Stimulated activated CD4-positive, alpha-beta T cell treated with anti-CD3 and anti-CD28 coated beads, Interleukin-1b, Interleukin-23, amount 100 ng/mL, for 24 hours (primary cell): ENCODE measurements at places on chromosomes 3 and 15.

DNA sequence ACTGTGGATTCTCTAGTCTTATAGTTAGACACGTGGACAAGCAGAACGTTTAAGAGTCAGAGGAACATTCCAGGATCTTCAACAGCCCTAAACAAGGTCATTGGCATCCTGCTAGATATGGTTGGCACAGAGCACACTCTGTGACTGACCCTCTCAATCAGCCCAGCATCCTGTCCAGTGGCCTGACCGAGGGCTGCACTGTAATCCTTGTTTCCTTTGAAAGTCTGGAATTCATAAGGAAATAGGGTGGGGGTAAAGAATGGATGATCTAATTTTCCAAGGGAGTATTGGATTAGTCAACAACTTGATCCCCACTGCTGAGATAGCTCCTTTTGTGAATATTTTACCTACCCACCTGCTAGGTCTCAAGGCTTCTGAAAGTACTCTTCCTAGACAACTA, 94.5 kb upstream of the DLG1 start:
- no peak for DNase-seq

DNA sequence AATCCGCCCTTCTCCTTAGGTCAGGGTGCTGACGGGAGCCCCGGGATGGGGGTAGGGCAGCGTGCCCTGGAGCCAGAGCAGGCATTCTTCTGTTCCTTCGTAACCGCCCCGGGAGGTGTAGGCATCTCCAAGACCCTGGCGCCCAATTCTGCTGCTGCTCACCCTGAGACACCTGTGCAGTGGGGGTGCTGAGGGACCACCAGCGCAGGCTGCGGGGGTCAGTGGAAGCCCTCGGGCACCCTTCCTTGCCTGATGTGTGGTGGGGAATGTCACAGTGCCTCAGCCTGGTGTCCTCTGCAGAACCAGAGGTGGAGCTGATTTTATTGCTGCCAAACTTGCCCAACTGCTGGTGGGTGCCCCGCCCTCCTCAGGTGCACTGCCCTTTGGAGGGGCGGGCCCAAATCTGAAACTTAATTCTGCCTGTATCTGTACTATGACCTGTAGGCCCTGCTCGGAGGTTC, 7.3 kb downstream of the CSK start:
- DNase-seq: no peak

GRCh38 chr15:59008086-59008485, 20.6 kb downstream of the RNF111 start:
- DNase-seq: no peak

DNA sequence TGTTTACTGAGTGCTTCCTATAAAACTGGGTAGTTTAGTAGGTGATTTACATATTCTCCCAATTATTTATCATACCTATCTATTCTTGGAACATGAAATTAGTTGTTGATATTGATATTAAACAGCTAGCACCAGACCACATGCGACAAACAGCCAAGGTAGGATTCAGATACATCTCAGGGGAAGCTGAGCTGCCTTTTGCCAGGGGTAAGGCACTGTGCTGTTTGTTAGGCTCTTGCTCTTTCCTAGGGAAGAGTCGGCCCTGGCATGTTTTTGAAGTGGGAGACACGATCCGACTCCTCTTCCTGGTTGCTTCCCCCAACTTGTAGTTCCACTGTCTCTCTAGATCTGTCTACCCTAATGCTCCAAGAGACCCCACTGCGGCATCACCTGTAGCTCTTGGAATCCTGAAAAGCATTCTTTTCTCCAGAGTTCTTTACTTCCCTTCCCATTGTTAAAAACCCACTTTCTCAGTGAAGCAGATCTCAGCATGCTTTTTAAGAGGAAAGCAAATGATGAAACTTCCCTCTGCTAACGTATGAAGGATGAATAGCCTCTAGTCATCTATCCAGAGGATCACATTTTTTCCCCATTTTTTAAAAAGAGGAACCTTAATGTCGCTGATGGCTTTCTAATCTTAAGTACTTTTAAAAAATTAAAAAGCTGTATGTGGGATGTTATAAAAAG, 138.4 kb downstream of the GHSR start:
- no peak for DNase-seq

DNA sequence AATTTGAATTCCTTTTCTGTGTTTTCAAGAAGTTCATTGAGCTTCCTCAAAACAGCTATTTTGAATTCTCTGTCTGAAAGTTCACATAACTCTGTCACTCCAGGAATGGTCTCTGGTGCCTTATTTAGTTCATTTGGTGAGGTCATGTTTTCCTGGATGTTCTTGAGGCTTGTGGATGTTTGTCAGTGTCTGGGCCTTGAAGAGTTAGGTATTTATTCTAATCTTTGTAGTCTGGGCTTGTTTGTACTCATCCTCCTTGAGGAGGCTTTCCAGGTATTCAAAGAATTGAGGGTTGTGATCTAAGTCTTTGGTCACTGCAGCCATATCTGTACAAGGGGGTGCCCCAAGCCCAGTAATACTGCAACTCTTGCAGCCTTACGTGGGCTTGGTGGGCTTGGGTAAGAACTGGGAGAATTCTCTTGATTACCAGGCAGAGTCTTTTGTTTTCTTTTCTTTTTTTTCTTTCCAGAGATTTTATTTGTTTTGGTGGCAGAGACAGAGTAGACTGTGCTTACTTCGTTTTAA, 19.3 kb upstream of the CCNDBP1 start:
- DNase-seq: no peak

GRCh38 chr3:153809097-153809496, 312.1 kb upstream of the ARHGEF26 start:
- DNase-seq: no peak

- no peak for DNase-seq
These were observed 27.8 kb downstream of the ACSBG1 start for GRCh38 chr15:78206326-78207109.

- no peak for DNase-seq
These were observed 405.5 kb downstream of the RAP2B start for GRCh38 chr3:153567556-153567955.

GRCh38 chr3:39473452-39474125, 6.1 kb downstream of the MOBP start:
- DNase-seq: no peak

DNA sequence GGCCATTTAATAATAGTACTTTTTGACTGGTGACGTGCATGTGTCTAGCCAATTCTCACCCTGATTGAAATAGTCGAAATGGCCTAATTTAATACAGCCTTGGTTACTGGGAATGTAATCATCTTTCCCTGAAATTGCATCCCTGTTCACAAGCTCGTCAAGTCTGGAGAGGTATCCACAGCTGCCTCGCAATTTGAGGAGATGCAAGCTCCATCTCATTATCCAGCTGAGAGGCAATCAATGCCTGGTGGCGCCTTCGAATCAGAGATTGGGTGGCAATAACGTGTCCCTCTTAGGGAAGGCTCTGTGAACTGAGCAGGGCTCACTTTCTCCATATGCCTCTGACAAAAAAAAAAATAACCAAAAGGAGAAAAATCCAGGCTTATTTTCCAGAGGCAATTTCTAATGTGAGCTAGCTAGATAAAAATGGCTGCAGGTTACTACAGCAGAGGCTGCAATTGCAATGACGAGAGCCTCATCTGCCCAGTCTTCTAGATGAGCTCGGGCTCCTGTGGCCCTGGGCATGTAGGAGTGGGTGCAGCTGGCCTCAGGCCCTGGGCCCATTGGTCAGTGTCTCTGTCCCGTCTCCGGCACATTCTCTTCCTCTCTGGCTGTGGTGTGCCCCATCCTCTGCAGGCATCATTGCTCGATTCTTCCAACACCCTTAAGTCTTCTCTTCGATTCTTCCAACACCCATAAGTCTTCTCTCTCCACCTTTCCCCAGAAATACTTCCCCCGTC, 487.5 kb downstream of the GABRG3 start:
- DNase-seq: no peak

- no peak for DNase-seq
These were observed 59.2 kb downstream of the OXSM start for GRCh38 chr3:25849091-25849490.

GRCh38 chr3:105731686-105732085, 137.1 kb downstream of the CBLB start:
- DNase-seq: no peak

GRCh38 chr3:134317106-134317947, 56.9 kb downstream of the AMOTL2 start:
- no peak for DNase-seq

DNA sequence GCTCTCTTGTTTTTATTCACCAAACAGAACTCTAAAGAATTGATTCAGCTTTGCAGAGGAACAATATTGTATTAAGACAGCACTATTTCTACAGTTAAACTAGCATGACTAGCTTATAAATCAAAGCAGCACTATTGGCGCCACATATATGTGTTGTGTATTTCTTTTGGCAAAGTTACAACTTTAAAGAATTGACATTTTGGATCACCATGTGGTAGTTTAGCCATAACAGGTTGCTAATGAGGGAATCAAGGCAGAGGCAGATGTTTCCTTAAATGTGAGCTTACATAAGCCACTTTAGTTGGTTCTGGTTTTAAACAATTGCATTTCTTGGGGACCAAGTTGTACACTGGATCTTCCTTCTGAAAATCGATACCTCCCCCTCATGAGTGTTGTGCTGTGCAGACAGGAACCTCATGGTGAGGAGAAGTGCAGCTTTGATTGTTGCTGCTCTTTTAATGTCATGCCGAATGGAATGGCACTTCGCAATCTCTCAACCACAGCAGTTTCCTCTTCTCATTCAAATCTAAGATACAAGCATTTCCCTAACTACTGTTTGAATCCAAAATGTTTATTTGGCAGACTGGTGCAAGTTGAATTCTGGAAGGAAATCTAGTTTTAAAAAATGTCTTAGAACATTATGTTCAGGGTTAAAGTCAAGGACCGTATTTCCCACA, 151.2 kb downstream of the MYRIP start:
- DNase-seq: no peak

- no peak for DNase-seq
These were observed 102.7 kb downstream of the PTPRG start for GRCh38 chr3:61664105-61664482.

GRCh38 chr3:8464668-8465067, 37.0 kb upstream of the LMCD1 start:
- no peak for DNase-seq

GRCh38 chr3:11415099-11415498, 142.9 kb downstream of the ATG7 start:
- no peak for DNase-seq

GRCh38 chr3:121515313-121515712, 30.5 kb downstream of the POLQ start:
- DNase-seq: no peak

GRCh38 chr3:42936157-42936981, 30.4 kb downstream of the ZNF662 start:
- no peak for DNase-seq

- DNase-seq: no peak
These were observed 7.5 kb downstream of the TAFA4 start for GRCh38 chr3:68924897-68925296.

GRCh38 chr3:189561256-189561655, 69.9 kb upstream of the TP63 start:
- DNase-seq: no peak

- DNase-seq: peak; percentile 85
These were observed at the start of gene VIPR1 for GRCh38 chr3:42502429-42503250. Gene VIPR1, plus strand, starts transcription at chr3:42502643. Its CDS starts 93 bp downstream, at chr3:42502736.

DNA sequence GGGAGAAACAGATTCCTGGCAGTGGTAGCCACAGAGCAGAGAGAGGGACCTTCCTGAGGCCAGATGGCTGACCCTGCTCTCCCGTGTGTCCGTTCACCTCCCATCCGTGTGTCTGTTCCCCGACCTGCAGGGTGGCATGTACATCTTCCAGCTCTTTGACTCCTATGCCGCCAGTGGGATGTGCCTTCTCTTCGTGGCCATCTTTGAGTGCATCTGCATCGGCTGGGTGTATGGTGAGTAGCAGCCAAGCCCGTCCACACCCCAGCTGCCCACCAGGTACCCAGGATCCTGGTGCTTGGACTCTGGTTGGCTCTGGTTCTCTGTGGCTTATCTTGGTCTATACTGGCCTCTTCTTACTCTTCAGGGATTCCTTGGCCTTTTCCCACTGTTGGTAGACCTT, 59.5 kb upstream of the SLC6A1 start:
- DNase-seq: no peak

DNA sequence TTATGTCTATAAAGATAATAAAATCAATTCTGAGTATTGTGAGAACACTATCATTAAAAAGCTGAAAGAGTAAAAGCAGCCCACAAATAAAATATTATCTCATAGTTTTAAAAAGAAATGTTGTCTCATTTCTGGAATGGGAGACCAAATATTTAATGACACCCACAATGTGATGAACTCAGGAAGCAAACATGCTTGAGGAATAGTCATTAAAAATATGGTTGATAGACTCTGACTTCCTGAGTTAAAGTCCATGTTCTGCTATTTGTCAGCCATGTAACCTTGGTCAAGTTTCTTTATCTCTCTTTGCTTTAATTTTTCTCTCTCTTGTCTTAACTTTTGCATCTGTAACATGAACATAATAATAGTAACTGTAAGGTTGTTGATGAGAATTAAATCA, 35.5 kb upstream of the CHMP2B start:
- DNase-seq: no peak

DNA sequence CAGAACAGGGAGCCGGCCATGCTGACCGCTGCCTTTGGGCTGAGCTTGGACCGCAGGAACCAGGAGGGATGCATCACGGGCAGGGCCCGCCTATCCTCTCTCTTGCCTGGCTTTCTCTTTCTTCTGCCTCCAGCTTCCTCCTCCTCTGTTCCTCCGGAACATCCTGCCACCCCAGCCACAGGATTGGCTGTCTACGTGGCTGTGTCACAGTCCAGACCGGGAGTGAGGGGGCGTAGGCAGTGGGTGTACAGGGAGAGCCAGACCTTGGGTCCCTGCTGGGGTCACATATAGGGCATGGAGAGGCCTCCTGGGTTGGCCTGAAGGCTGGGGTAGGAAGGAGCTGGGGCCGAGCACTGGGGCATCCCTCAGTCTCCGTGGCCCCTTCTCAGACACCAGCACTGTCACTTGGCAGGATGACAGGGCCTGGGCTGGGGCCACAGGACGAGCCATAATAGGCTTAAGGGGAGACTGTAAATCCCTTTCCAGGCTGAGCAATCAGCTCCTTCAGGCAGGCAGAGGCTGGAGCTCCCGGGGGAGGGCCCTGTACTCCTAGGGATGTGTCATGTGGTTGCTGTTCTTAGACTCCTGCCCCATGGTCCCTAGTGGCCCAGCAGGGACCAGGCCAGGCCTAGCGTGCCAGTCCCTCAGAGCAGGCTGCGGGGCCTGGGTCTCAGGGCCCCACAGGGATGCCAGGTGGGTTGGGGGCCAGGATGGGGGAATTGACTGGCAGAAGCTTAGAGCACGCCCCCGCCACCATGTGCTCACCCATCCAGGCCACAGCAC, 25.4 kb downstream of the LINGO1 start:
- DNase-seq: no peak

DNA sequence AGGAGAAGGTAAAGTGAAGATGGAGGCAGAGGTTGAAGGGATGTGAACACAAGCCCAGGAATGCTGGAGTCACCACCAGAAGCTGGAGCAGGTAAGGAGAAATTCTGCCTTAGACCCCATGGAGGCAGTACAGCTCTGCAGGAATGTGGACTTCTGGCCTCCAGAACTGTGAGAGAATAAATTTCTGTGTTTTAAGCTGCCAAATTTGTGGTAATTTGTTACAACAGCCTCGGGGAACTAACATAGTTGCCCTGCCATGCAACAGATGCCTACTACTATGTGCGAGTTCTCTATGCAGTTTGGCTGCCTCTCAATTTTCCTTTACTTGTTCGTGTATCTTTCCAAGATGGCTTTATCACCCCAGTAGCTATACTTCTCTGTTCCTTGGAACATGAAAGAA, 394.1 kb downstream of the TUSC7 start:
- DNase-seq: no peak
